DMS 273 treated with DMSO at 0.1 percent for 48 hours (cell line): ENCODE measurements at places on chromosomes 1 and 21.

DNA sequence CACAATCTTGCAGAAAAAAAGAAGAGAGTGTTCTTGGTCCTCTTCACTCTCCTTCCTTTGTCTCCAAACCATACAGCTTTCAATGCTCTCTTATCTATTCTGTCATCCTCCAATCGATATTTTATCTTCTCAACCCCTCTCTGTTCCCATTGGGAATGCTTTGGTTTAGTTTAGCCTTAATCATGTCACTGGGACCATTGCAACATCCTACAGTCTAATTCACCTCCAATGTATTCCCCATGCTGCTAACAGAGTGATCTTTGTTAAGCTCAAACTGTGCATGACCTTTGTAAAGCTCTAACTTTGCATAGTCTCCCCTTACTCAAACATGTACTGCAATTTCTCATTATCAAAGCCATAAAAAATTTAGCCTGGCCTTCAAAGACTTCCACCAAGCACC lies 2.9 kb downstream of the MPL start:
- DNase-seq: no peak

GRCh38 chr1:42017259-42017658 lies 98.5 kb upstream of the HIVEP3 start:
- DNase-seq: no peak

GRCh38 chr1:94383966-94384408 lies 34.2 kb upstream of the ABCD3 start:
- no peak for DNase-seq

DNA sequence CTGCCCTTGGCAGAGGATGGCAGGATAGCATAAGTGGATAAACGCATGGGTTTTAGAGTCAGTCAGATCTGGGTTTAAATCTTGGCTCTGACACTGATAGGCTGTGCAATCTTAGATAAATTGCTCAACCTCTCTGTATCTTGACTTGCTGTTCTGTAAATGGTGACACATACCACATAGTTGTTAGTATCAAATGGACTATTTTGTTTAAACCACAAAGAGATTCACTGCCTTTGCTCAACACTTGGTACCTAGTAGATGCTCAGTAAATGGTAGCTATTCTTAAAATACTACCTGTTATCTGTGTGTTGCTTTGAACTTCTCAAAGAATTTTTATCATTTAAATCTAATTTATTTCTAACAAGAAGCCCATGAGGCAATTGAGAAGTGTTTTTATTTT lies 39.5 kb upstream of the A3GALT2 start:
- no peak for DNase-seq
